Memory B cell (primary cell): ENCODE measurements at places on chromosomes 13 and 19.

GRCh38 chr13:42246541-42246940 is 25.4 kb upstream of the AKAP11 start:
- DNase-seq = no peak

DNA sequence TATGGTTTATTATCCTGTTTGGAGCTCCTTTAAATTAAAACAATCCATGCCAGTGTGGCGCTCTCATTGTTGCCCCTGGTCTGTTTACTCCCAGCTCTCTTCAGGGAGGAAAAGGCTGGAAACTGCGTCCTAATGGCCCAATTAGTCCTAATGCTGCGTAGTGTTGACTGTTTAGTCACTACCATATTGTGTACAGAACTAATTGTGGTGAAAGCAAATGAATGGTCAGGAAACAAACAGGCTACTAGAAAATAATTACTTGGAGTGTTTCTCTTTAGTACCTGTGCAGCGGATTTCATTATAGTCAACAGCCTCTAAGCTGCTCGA is 54.5 kb upstream of the MTIF3 start:
- no peak for DNase-seq

- no peak for DNase-seq
These were observed 13.9 kb downstream of the MPND start for GRCh38 chr19:4357095-4357797.

- no peak for DNase-seq
These were observed 13.4 kb upstream of the SIGLEC12 start for GRCh38 chr19:51514866-51515481.

- no peak for DNase-seq
These were observed 58.4 kb upstream of the C13orf46 start for GRCh38 chr13:114032126-114032799.

DNA sequence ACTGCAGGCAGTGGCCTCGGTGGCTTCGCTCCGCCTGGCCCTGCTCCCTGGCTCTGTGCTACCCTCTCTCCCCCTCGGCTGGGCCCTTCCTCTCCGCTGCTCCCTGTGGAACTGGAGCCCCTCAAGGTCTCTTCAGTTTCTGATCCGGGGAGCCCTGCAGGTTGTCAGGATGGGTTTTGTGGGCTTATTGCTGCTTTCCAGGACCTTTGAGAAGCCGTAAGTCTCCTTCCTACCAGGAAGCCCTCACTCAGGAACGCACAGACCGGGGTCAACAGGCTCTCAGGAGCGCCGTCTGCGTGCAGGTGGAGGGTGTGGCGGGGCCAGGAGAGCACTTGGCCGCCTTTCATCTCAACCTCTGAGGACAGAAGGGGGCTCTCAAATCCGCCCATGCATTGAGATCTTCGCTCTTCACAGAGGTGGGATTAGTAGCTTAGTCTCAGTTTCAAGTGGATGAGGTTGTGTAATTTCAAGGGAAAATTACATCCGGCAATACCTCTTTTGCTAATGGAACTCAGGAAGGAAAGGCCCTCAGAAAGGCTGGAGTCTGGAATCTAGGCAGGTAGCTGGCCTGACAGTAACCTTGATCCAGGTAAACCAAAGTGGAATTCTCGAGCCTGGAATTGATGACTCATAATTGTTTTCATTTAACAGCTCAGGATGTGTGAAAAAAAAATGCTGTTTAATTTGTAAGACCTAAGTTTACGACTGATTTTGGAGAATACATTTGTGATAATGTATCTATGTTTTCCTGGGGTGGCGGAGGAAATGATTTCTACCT is 102.0 kb downstream of the ATP11A start:
- DNase-seq = no peak

DNA sequence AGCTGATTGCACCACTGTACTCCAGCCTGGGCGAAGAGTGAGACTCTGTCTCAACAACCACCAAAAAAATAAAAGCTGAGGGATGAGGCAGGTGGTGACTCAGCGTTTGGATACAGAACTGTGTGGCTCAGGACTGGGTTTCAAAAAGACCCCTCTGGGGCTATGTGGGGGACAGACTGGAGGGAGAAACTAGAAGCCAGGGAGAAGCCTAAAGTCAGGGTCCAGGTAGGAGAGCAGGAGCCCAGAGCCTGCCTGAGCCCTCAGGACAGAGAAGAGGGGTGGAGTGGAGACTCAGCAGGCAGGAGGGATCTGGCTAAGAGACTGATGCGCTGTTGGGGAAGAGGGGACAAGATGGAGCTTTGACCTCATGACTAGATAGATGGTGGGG is 1.8 kb upstream of the CD37 start:
- DNase-seq = no peak

- peak; percentile 15 for DNase-seq
These were observed 1.7 kb downstream of the UBE2M start for GRCh38 chr19:58556622-58557220.

- DNase-seq = no peak
These were observed 32.3 kb downstream of the COL4A1 start for GRCh38 chr13:110274687-110275086.

GRCh38 chr13:89897681-89898080 is 1449.8 kb upstream of the MIR17HG start:
- DNase-seq = no peak

DNA sequence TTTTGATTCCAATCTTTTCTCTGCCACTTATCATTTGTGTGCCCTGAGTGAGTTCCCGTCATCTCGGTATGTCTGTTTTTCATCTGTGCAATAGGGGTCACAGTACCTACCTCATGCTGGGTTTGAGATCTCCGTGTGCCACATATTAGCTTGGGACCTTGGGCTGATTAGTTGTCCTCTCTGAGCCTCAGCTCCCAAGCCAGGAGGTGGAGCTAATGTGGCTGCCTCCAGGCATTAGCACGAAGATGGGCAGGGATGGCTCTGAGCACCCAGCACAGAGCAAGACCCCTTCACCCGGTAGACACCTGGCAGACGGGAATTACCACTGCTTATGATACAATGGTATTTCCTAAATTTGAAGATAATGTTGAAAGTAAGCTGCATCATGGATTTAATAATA is 35.8 kb upstream of the XPO4 start:
- no peak for DNase-seq

- no peak for DNase-seq
These were observed 92.1 kb downstream of the GPC6 start for GRCh38 chr13:93318534-93319254.

GRCh38 chr13:51697181-51697580 is 106.8 kb downstream of the DHRS12 start:
- no peak for DNase-seq

DNA sequence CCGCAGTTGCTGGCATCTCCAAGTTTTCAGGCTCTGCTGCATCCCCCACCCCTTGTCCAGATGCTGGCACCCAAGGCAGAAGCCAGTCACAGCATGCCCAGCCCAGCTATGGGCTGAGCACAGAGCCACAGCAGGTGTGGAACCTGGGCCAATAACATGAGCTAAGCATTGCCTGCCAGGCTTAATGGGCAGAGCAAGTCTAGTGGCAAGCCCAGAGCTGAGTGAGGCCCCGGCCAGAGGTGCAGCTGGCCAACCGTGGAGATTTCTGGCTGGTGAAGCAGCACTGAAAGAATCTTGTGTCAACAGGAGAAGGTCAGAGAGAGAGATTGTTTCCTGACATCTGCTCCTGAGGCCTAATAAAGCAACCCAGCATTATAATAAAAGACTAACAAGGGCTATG is 111.0 kb downstream of the B3GLCT start:
- DNase-seq = no peak

- no peak for DNase-seq
These were observed 32.4 kb downstream of the DHRS12 start for GRCh38 chr13:51771418-51772104.

DNA sequence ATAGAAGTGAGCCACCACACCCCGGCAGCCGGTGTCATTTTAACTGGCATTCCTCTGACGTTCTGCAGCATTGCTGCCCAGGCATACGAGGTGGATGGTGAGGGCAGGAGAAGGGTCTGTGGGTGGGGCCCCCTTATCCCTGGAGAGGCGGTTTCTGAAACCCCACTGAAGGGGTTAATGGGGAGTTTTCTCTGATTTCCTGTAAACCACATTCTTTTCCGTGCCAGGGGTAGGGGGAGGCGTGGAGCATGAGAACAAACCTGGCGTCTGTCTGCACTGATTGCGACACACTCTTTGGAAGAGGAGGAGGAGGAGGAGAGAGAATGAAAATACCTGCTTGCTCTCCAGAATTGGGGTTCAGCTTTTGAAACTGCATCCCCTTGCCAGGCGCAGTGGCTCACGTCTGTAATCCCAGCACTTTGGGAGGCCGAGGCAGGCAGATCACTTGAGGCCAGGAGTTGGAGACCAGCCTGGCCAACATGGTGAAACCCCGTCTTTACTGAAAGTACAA is 2.7 kb upstream of the C3 start:
- no peak for DNase-seq

GRCh38 chr19:6088602-6089049 is 21.7 kb downstream of the RFX2 start:
- DNase-seq = no peak
